Activated CD4-positive, alpha-beta T cell treated with anti-CD3 and anti-CD28 coated beads, Interleukin-2, amount 50 U/mL, for 24 hours (primary cell): ENCODE measurements at places on chromosomes 13 and 19.

- no peak for DNase-seq
Observed at GRCh38 chr13:79723519-79724024, 242.6 kb downstream of the NDFIP2 start.

DNA sequence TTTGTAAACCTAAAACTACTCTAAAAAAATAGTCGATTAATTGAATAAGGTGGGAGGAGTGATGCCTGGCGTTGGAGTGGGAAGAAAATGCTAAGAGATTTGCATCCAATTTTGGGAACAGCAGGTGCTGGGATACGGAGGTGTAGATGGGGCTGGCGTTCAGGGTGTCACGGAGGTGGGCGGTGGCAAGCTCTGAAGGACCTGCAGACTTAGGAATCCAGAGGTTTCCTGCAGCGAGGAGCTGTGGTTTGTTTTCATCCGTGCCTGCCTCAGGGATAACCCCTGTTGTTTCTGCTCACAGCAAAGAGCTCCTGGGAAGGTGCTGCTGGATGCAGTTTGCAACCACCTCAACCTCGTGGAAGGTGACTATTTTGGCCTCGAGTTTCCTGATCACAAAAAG is 166.4 kb upstream of the RNF113B start:
- DNase-seq, result no peak

DNA sequence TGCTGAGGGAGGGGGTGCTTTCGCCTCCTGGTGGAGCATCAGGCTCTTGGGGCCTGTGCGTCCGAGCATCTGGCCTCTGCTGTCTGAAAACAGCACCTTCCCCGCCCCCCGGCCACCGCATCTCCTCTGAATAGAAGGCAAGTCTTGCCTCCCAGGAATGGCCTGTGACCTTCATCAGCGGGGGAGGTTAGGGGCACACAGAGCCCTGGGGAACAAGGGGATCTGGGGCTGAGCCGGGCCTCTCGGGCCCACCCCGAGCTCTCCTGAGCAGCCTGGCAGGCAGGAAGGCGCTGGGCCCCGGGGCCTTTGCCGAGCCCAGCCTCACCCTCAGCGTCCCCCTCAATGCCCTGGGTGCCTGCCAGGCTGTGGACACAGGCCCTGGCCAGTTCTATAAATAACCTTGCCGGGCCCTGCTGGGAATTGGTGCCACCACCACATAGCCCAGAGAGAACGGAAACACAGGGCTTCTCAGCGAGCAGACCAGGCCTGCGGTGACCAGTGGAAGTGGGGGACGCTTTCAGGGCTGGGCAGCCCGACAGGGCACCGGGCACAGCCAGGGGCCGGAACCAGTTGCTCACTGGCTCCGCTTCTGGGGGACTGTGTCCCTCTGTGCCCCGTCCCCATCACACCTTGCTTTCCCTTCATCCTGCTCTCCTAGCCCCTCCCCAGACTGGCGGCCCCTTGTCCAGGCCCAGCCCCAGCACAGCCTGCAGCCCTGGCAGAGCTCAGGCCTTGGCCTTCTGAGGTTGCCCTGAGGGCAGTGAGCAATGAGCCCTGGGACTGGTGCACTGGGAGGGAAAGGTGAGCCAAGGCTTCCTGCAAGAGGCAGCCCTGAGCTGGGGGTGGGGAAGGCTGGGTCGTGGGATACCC is 9.5 kb downstream of the STK11 start:
- no peak for DNase-seq

DNA sequence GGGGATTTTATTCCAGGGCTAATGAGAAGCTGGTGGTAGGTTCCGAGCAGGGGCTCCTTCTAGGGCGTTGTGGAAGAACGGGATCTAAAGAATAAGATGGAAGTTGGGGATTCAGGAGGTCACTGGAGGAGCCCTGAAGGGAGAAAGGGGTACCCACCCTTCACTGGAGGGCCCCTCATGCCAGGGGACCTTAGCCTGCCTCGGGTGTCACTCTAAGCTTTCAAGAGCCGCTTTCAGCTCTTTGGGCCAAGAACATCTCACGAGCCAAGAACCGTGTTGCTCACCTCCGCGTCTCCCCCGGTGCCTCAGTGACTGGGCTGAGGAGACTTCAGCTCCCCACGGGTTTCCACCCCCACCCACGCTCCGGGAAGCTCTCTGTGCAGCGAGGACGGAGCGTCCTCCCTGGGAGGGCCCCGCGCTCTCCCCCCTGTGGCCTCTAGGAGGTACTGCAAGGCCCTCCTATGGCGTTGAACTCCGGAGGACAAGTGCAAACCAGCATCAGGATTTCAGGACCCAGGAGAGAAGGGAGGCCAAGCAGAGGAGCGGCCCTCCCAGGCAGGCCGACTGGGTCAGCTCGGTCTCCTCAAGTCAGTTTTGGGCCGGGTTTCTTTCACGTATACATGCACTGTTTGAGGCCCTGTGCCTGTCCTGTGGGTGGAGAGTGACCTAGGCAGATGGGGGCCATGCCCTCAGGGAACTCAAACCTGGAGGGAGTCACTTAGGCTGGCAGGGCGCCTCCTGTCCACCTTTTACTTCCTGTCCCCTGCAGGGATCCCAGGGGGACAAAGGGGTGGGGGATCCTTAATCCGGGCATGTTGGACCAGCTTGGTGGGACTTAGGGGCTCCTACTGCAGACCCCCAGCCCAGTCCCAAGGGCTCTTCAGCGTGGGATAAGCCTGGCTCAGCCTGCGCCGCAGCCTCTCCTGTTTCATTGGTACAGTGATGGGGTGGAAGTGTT is 5.1 kb upstream of the KRTDAP start:
- peak; percentile 74 for DNase-seq

- DNase-seq, result no peak
Observed at GRCh38 chr13:42001580-42001979, 40.7 kb upstream of the VWA8 start.

DNA sequence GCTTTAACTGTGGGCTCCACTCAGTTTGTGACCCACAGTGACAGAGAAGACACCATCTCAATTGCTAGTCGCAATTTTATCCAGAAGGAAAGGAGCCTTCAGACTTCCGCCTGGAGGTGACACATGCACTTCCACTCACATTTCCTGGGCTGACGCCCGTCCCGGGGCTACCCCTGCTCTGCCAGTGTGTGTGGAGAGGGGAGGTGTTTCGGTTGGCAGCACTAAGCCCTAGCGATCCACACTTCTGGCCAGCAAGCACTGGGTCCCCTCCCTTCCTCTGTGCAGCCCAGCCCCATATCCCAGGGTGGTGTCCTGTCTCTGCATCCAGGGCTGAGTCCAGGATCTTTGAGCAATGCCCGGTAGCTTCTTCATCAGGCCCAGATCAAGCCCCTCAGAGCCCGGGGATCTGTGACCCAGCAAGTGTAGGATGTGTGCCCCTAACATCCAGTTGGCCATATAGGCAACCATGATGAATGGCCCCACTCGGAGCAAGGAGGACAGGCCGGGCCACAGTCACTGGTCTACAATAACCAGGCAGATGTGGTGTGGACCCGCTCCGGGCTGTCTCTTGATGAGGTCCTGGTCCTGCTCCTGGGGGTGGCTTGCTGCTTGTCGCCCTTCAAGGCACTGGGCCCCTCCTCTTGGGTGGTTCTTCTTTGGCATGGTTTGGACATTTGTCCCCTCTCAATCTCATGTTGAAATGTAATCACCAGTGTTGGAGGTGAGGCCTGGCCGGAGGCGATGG is 141.9 kb upstream of the SPACA7 start:
- DNase-seq, result no peak

DNA sequence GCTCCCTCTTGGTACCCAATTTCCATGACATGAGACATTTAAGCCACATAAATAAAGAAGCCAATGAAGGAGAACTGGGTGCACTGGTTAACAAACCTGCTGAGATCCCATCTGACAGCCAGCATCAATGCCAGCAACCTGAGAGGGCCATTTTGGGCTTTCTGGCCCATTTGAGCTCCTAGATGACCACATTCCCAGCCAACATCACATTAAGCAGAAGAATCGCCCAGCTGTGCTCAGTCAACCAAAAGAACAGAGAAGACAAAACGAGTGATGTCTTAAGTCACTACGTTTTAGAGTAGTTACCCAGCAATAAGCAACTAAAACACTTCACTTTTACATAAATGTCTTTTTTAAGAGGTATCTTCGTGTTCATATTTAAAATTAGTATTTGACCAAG is 21.9 kb downstream of the LCP1 start:
- no peak for DNase-seq

- no peak for DNase-seq
Observed at GRCh38 chr13:103287659-103288058, 221.4 kb upstream of the SLC10A2 start.

GRCh38 chr13:51873117-51873798 is 11.5 kb downstream of the CCDC70 start:
- no peak for DNase-seq
